Thoracic aorta (tissue), 2 donors: ENCODE measurements at places on chromosomes 7 and 10. TPM values are rescaled to one million over a fixed set of nuclear protein-coding genes. Genes with fewer than 3 reads are reported as not detected.

Gene ZNF727
- 3.7 TPM for total RNA-seq

Gene MAD1L1
- 41.3 TPM for total RNA-seq

Gene SAMD9L
- 23.2 TPM for total RNA-seq

DNA sequence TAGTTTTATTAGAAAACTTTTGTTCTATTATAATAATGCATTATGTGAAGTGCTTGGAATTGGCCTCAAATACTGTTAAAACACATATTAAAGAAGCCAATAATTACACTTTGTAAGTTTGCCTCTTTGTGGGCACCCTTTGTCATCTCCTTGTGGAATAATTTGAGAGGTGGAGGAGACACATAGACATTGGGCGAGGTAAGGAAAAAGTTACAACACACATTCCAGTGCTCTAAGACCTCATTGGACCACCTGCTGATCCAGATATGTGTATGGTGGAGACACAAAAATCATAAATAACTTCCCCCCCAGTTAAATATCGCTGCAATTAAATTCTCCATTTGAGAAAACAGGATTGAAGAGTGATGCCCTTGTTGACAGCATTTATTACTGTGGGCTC lies 511.8 kb downstream of the GFRA1 start:
- DNase-seq = no peak

Gene SLC13A1
- total RNA-seq = not detected

GRCh38 chr10:68192113-68192512 lies 39.8 kb downstream of the ATOH7 start:
- DNase-seq = no peak

GRCh38 chr10:25308278-25308677 lies 133.5 kb downstream of the GPR158 start:
- DNase-seq = no peak

- no peak for DNase-seq
These were observed 152.2 kb downstream of the TMEM178B start for GRCh38 chr7:141225916-141226618.

Gene GPR37
- 2.8 TPM for total RNA-seq

DNA sequence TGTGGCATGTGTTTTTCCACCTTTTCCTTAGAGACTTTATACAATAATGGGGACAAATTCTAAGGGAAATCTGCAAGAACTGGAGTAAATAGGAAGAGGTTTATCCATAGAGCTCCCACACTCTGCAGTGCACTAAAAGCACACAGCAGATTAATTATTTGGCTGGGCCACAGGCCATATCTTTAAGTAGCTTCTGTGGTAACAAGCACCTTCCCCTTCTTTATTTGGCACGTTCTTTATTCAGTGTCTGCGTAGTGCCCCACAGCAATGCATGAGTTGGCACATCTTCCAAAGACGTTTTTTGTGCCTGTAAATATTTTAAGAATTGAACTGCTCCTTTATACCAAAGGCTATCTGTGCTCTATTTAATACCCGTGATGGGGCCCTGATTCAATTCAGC lies 104.9 kb upstream of the MBL2 start:
- no peak for DNase-seq

Gene ITGA8
- total RNA-seq = 1,173 TPM

Gene MOGAT3
- total RNA-seq = not detected

DNA sequence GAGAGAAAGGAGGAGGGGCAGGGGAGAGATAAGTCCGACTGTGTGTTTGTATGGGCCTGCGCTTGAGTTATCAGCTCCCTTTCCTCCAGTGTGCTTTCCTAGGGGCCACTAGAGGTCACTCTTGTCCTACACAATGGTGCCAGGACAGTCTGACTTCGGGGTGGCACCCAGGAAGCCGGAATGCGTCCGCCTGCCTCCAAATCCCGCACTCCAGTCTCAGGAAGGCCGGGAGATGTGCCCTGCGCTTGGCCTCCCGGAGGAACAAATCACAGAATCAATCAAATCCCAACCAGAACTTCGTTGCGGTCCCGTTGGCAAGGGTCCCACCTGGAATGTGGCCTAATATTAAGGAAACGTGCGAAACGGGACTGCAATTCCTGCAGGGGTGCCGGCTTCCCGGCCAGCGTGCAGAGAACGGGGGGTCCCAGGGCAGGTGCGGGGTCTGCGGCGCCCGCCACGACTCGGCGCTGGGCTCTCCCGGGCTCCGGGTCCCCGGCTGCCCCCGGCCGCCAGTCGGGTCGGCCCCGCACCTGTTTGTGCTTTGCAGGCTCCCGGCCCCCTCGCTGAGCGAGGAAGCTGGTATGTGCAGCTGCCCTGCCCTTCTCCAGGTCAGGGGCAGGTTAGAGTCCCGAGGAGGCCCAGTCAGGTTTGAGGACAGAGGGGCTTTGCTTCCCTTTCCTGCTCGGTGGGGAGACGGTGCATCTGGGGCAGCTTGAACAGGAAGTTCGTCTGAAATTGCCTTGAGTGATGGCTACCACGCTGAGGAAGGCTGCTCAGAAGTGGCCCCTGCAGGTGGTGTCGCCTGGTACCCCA lies 21.0 kb upstream of the HPS1 start:
- DNase-seq = no peak

- DNase-seq = no peak
These were observed 123.6 kb downstream of the EXOC4 start for GRCh38 chr7:133376514-133376913.

DNA sequence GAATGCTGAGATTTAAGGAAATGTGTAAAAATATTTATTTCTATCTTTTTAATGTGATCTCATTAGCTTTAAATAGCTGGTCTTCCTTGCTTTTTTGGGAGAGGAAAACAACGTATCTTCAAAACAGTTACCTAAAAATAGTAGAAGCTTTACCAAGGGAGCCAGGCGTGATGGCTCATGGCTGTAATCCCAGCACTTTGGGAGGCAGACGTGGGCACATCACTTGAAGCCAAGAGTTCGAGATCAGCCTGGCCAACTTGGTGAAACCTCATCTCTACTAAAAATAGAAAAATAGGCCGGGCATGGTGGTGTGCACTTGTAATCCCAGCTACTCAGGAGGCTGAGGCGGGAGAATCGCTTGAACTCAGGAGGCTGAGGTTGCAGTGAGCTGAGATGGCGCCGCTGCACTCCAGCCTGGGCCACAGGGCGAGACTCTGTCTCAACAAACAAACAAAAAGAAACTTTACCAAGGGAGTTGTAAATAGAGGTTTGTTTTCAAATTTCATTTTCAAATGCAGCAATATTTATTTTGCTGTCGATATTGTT lies 48.4 kb upstream of the ITGB1 start:
- no peak for DNase-seq

GRCh38 chr7:71157757-71158156 lies 25.8 kb downstream of the GALNT17 start:
- DNase-seq = no peak

- DNase-seq = no peak
These were observed 129.2 kb downstream of the SORBS1 start for GRCh38 chr10:95431900-95432342.

DNA sequence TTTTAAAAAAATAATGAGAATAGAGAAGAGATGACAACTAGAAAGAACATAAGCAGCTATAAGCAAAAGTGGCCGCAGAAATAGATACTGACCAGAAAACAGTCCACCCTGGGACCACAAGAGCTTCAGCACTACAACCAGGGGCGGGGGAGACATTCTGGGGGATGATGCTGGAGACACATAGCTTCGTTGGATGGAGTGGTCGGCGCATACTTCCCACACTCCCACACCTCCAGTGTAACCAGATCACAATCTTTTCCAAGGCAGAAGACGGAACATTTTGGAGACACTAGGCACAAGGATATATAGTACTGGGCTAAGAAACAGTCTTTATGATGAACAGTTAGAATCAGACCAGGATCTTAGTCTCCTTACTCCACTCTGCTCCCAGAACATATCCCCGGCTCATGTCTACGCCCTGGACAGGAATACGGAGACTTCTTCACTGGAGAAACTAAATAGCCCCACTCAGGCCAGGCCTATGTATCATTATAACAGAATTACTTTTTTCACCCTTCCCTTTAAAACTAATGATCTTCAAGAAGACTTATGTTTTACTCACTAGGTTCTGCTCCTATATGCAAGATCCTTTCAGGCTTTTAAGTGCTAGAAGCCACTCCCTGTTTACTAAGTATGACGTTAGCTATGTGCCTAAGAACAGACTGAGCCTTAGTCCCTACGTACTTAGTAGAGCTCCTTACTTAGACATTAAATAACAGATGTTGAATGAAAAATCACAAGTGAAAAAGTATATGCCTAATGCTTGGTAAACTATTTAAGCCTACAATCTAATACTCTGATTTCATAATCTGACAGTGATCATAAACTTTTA lies 169.6 kb downstream of the SRPK2 start:
- DNase-seq = no peak

DNA sequence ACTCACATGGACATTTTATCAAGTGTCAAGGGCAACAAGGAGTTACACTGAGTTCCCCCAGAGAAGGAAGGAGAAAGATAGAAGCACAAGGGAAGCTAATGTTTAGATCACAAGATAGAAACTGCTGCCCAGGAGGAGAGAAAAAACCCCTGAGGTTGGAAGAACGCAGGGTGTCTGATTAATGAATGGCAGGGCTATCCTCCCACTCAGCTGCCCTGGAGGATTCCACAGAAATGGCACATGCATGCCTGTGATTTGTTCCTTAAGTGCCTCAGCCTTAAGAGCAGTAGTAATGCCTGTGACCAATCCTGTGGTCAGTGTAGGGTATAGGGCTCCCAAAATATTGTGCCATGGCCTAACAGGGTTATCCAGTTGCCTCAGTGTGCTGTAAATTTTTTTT lies 20.2 kb downstream of the DNAJB9 start:
- no peak for DNase-seq

DNA sequence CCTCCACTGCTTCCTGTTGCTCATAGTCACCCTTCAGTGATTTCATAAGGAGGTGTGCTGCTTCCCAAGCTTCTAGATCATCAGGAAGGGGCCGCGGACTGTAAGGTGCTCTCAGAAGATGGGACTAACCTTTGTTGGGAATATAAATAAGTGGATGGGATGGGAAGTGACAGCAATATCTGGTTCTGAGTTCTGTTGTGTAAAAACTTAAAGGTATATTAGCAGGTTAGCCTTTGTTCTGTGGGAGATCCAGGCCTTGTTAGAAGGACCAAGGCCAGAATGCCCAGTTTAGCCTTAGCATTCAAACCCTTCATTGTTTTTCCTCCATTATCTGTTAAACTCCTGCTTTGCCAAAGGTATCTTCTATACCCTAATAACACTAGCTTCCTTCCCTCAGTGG lies 12.4 kb downstream of the BUB3 start:
- DNase-seq = no peak

GRCh38 chr7:125857606-125858005 lies 928.0 kb upstream of the POT1 start:
- no peak for DNase-seq

Gene ZMIZ1
- 57.8 TPM for total RNA-seq

DNA sequence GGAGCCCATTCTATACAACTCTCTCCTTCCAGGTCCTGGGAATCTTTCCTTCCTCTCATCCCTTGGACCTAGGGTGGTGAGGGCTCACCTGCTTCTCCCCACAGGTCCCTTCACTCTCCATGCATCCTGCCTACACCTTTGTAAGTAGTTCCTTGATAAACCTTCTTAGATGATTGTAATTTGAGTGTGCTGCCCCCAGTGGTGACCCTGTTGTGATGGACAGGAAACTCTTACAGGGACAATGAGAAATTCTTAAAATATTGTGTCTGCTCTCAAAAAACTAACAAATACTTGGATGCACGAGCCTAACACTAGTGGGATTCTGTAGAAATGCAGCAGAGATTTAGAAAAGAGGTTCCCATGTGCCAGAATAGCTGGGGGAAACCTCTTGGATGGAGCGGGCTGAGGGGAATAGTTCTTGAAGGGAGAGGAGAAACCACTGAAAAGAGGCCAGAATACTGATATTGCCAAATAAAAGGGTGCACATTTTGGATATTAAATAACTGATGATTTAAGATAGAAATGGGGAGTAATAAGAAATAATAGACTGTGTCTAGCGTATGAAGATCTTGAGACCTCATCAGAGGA lies 6.7 kb upstream of the PAXIP1 start:
- no peak for DNase-seq

GRCh38 chr7:72751978-72752377 lies 76.0 kb downstream of the TYW1B start:
- DNase-seq = no peak

Gene HOXA9
- total RNA-seq = not detected

DNA sequence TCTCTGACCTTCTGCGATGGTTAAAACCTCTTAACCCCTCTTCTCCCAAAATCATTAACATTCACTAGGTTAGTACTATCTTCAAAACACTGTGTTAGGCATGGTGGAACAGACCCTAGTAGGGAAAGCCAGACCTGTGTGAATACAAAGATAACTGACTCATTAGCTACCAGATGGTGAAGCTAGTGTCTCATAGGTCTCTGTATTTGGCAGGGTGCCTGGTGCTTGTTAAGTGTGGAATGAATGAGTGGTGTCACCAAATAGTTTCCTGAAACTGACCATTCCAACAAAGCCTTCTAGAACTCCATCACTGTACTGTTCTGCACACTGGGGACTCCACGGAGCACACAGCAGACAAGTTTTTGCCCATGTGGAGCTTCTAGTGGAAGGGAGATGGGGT lies 27.7 kb upstream of the TM9SF3 start:
- no peak for DNase-seq

Gene BLNK
- total RNA-seq = 1.3 TPM

DNA sequence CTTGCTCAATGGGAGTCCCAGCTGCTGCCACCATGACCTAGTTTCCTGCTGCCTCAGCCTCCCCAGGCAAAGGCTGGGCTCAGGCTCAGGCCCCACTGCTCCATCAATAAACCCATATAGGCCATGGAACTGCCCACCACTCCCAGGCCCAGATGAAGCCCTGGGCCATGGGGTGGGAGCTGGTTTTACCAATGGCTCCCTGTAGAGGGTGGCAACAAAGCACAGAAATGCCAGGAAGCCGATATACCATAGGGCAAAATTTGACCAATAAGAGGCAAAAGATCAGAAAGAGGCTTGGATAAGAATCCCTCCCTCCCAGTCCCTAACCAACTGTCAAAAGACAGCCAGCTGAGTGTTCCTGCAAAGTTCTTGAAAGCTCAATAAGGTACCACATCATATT lies 101.8 kb upstream of the DOCK1 start:
- DNase-seq = no peak

GRCh38 chr10:112184052-112184371 lies 447 bp upstream of the GPAM start:
- no peak for DNase-seq

Gene CEP41
- total RNA-seq = 9.0 TPM

GRCh38 chr7:108452707-108453106 lies 3.5 kb downstream of the NRCAM start:
- no peak for DNase-seq

Gene PMS2
- total RNA-seq = 14.2 TPM

Gene PNLIPRP1
- 0.99 TPM for total RNA-seq

Gene PRRT4
- 3.7 TPM for total RNA-seq

GRCh38 chr10:25745976-25746375 lies 188.1 kb upstream of the MYO3A start:
- no peak for DNase-seq

DNA sequence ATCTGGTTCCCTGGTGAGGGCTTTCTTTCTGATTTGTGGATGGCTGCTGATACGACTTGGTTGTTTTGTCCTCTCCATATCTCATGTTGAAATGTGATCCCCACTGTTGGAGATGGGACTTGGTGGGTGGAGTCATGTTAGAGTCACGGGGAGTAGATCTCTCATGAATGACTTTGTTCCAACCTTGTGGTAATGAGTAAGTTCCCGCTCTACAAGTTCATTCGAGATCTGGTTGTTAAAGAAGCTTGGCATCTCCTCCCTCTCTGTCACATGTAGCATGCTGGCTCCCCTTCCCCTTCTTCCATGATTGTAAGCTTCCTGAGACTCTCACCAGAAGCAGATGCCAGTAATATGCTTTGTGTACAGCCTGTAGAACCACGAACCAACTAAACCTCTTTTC lies 37.1 kb upstream of the NXPH1 start:
- DNase-seq = no peak

GRCh38 chr10:104449391-104449790 lies 95.8 kb downstream of the CFAP58 start:
- no peak for DNase-seq
